ENCODE measurements at places on chromosomes 5 and 9.

DNA sequence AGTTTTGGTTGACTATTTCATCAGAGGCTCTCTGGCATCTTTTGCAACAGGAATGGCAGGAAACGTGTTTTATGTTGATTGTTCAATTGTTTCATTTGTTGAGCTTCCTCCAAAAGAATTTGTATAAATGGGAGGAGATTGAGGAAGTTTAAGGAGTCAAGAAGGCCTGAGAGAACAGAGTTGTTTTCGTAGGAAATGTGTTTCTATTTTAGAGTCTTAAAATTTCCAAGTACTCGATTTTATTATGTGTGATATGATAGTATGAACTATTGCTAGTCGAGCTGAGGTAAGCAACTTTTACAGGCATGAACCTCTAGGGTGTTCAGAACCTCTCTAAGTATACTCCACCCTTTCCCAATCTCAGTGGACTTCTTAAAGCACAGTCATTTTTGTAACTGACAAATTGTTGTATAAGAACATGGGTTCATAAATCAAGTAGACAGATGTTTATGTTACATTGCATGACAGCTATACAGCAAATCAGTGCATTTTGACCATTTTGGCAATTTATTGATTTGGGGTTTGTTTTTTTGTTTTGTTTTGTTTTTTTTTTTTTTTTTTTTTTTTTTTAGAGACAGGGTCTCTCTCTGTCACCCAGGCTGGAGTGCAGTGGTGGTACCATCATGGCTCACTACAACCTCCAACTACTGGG lies 47.4 kb downstream of the POLK start:
- DNase-seq = no peak

DNA sequence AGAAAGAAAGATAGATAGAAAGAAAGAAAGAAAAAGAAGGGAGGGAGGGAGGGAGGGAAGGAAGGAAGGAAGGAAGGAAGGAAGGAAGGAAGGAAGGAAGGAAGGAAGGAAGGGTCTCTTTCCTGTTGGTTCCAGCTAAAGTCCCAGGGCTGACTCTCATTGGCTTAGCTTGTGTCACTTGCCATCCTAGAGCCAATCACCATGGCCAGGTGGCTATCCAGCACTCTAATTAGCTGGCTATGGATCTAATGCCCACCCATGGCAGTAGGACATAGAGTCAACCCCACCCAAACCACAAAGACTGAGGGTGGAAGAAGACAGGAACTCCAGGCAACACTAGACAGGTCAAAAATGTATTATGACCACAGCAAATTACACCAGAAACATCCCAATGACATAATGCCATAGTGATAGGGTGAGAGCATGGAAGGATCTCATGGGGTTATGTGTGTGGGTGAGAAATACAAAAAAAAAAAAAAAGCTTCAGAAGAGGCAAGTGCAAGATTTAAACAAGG lies 10.8 kb upstream of the CPLX2 start:
- no peak for DNase-seq

GRCh38 chr5:80146046-80146445 lies 109.8 kb downstream of the SERINC5 start:
- DNase-seq = no peak

GRCh38 chr9:2664174-2665065 lies 42.8 kb downstream of the VLDLR start:
- no peak for DNase-seq

GRCh38 chr9:124217836-124218437 lies 39.8 kb upstream of the NEK6 start:
- DNase-seq = no peak

GRCh38 chr5:106600803-106601202 lies 1069.9 kb downstream of the EFNA5 start:
- no peak for DNase-seq

- DNase-seq = no peak
These were observed 68.9 kb upstream of the TAF1L start for GRCh38 chr9:32704343-32704742.

GRCh38 chr5:105428451-105429380 lies 1866.1 kb upstream of the NUDT12 start:
- no peak for DNase-seq

DNA sequence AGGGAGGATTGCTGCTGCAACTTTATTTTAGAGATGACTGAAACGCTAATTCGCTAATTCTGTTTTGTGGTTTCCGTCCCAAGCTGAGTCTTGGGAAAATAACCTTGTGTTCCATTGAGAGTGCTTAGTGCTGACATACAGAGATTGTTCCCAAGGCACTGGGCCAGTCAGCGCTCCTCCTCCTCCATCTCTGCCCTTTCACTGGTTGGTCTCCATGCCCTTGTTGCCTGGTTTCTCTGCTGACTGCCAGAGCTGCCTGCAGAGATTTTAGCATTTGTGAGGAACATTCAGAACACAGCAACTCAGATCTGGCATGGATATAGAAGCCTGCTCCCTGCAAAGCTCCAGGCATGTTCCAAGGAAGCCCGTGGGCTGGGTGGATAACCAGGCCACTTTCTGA lies 126.0 kb upstream of the IRX2 start:
- DNase-seq = no peak

GRCh38 chr9:83334320-83334719 lies 203.9 kb downstream of the FRMD3 start:
- peak; percentile 36 for DNase-seq

DNA sequence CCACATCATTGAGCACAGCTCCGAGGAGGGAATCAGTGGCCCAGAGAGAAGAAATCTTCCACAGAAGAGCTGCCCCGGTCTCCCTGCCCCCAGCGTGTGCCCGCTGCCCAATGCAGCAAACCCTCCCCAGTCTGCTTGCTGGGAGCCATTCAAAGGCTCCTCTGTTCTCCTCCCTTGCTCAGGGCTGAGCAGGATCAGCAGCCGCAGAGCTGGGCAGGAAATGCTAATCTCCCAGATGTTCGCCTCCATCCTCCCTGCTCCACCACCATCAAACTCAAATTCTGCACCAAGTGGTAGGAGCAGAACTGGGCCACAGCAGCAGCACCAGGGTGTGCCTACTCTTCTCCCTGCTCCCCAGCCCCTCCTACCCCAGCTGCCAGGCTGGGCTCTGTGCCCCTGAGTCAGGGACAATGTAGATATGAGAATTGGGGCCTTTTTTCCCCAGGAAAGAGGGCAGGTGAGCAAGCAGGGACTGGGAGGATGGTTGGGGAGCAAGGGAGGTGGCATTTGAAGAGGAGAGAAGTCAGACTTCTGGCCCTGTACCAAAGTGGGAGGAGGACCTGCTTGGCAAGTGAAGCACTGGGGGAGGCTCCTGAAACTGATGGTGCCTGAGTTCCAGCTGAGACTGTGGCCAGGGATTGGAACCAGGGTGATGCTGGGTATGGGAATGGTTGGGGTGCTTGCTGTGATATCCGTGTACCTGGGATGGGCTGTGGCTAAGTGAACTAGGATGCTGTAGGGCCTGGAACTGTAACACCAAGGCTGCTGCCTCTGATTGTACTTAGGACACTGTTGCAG lies 1.9 kb upstream of the PCDH1 start:
- DNase-seq = no peak

DNA sequence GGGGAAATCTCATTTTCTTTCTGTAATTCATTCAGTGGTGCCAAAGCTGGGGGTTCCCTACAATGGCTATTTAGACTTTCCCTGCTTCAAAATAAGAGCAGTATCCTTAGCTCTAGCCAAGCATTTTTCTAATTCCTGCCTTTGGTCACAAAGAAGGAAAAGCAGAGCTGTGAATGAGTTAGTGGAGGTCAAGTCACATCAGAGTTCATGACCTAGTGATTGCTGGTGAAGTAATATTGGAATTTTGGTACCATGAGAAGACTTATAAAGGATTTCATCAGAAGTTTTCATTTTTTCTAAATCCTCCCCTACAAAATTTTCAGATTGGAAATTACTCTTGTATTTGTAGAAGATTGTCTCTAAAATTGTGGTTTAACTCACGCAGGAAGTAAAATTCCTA lies 28.0 kb downstream of the DNAJC21 start:
- no peak for DNase-seq

DNA sequence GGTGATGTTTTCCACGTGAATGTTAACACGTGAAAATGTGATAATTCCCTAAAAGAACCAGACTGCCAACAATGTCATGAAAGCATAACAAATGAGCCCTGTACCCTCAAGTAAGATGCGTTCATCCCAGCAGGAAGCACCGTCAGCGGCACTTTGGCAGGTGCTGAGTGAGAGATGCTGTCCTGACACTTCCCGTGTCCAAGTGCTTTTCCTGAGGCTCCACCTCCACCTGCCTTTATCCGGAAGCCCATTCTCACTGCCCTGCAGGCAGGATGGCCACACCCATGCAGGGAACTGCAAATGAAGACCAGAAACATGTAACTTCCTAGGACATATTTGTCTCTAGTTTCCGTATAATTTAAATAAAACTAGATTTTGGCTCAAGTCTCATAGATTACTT lies 238.0 kb upstream of the IRX2 start:
- DNase-seq = no peak

DNA sequence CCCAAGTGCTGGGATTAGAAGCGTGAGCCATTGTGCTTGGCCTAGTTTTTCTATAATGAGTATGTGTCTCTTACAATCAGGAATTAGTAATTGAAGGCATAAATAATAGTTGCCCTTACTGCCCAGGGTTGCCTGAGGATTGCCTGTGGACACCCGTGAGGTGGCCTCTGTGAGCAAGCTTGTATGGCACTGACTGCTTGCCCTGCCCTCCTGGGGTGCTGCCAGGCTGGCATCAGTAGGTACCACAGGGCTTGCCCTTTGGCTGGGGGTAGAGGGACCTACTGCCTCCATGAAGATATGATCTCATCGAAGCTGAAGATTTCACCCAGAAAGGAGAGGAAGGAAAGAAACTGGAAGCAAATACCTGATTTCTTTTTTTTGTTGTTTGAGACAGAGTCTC lies 23.8 kb upstream of the PHF19 start:
- DNase-seq = no peak

DNA sequence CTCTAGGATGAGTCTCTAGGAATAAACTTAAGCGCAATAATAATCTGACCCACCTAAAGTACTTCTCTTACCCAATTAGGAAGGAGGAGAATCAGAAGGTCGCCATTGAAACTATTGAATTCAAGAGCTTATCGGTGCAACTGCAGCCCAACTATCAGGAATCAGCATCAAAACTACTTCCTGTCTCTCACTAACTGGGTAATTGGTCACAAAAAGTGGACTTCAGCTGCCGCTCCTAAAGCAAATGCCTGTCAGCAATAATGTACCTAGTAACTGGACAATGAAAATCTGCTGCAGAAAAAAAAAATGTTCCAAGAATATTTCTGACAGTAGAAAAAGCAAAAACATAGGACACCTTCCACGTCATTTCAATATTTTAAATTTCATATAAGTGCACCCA lies 3.3 kb downstream of the OR1L8 start:
- DNase-seq = no peak

DNA sequence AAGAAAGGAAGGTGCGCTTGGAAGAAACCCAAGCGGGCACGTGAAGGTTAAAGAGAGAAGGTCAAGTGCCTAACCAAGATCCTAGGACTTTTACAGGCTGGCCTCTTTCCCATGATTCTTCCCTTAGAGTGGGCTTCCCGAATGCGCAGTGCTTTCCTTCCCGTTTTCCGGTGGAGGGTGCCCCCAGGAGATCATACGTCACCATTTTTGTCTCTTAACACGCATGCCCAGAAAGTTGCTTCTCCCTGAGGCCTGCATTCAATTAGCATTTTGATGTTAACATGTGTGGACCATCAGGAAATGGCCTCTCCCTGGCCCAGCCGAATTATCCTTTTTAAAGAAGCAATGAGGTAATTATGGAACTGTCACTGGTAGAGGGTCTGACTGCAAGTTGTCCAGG lies 1.9 kb upstream of the RUSC2 start:
- DNase-seq = peak; percentile 72

- no peak for DNase-seq
These were observed 610.4 kb upstream of the NUDT12 start for GRCh38 chr5:104172976-104173375.

DNA sequence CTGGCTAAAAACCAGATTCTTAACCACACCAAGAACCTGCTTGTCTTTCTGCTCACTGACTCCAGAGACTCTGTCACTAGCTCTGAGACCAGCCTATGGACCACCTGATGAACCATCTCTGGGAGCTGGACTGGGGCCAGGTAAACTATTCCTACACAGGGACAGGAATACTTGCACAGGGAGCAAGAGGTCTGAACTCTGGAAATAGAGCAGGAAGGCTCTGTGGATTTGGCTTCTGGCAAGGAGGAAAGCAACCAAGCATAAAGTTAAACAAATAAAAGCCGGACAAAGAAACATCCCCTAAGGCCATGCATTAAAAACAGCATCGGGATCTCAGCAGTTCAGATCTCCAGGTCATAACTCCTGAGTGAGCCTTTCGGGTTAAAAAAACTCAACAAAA lies 5.6 kb upstream of the SPARC start:
- no peak for DNase-seq

- no peak for DNase-seq
These were observed 34.4 kb upstream of the ELL2 start for GRCh38 chr5:95995962-95996489.
